ENCODE measurements at places on chromosomes 6 and 20. TPM values are rescaled to one million over a fixed set of nuclear protein-coding genes. Genes with fewer than 3 reads are reported as not detected.

ADISSP gene
- total RNA-seq = 87.7 TPM

DNA sequence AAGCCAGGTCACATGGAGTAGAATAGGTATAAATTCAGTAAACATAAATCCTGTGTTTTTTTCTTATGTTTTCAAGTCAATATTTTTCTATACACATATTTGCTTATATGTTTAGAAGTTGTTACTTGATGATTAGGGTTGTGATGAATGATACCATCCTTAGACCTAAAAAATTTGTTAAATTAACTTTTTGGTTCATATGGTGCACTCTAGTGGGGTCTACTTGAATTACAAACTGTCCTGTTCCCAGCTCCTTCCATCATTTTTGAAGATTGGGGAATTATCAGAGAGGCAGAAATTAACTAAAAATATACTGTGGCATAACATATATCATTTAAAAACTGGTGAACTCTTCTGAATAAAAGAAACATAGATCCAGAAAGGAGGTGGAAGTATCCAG lies 48.3 kb upstream of the RIPPLY2 start:
- no peak for DNase-seq

DNA sequence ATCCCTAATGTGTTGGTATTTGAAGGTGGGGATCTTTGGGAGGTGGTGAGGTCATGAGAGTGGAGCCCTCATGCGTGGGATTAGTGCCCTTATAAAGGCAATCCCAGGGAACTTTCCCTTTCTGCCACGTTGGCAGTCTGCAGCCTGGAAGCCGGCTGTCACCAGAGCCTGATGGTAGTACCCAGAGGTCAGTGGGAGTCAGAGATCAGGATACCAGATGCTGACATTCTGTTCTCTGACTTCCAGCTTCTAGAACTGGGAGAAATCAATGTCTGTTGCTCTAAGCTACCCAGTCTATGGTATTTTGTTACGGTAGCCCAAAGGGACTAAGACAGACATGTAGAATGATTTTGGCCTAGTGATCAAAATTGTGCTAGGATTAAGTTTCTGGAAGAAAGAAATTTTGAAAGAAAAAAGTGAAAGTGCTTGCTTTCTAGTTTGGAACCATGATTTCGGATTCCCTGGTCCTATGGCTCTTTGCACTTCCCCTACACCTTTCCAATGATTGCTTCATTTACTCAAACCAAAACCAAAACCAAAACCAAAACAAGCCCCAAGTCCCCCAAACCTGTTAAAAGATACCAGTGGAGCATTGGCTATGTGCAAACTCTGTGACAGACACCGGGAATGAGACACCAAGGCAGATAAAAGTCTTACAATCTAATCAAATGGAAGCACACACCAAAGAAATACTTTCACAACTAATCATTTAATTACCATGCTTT lies 173.7 kb upstream of the ZNF217 start:
- DNase-seq = no peak

GRCh38 chr6:158205169-158205944 lies 37.2 kb downstream of the GTF2H5 start:
- no peak for DNase-seq

GRCh38 chr20:10605547-10606195 lies 68.1 kb downstream of the JAG1 start:
- DNase-seq = no peak

- DNase-seq = no peak
These were observed 5.7 kb upstream of the USP49 start for GRCh38 chr6:41900861-41901260.

TMEM244 gene
- total RNA-seq = not detected

DNA sequence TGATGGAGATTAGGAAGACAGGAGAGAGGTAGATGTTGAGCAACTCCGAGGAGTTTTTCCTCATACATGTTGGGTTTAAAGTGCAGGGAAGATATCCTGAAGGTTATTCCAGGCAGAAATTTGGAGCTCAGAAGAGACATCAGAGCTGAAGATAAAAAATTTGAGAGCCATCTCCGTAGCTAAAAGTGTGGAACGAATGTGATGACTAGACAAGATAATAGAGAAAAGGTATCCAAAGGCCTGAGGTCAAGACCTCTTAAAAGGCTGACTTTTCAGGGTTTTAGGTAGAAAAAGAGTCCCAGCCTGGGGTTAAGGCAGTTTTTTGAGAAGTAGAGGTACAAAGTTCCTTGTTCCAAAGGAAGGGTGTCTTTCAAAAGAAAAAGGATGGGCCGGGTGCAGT lies 214.8 kb downstream of the ESR1 start:
- no peak for DNase-seq

DNA sequence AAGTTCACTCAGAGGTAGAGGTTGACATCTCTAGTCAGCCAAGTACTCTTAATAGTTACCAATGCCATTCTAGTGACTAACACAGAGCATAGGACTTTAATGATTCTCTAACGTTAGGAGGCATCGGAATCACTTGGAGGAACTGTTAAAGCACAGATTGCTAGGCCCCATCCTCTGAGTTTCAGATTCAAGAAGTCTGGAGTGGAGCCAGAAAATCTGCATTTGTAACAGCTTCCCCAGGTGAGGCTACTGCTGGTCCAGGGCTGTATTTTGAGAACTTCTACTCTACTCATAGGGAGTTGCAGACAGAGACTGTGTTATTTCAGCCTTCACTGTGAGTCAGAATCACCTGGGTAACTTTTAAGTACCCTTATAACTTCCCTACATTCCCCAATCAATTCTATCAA lies 5.7 kb downstream of the LMBRD1 start:
- DNase-seq = peak; percentile 13

- DNase-seq = no peak
These were observed 3.1 kb downstream of the LY6G6D start for GRCh38 chr6:31718265-31718664.

DNA sequence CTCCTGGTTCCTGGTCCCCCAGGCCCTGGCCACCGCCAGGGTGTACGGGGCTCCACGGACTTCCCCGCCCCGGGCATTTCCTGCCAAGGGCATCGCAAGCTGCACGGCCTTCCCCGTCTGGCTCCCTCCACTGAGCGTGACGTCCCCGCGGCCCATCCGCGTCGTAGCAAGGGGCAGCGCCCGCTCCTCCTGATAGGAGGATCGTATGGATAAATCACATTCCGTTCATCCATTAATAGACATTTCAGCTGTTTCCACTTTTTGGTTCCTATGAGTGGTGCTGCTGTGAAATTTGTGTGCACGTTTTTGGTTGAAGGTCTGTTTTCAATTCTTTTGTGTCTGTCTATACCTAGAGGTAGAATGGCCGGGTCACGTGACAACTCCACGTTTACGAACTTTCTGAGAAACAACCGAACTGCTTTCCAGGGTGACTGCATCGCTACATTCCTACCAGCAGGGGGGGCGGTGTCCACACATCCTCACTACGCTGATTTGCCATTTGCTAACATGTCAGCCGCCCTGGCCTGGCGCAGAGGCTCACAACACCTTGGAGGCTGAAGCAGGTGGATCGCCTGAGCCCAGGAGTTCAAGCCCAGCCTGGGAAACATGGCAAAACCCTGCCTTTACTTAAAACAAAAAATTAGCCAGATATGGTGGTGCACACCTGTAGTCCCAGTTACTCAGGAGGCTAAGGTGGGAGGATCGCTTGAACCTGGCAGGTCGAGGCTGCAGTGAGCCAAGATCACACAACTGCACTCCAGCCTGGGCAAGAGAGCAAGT lies 37.7 kb downstream of the KCNQ2 start:
- peak; percentile 30 for DNase-seq

NOTCH4 gene
- 0.68 TPM for total RNA-seq

GRCh38 chr6:137589067-137589848 lies 95.1 kb upstream of the OLIG3 start:
- peak; percentile 21 for DNase-seq

LGSN gene
- not detected for total RNA-seq

DNA sequence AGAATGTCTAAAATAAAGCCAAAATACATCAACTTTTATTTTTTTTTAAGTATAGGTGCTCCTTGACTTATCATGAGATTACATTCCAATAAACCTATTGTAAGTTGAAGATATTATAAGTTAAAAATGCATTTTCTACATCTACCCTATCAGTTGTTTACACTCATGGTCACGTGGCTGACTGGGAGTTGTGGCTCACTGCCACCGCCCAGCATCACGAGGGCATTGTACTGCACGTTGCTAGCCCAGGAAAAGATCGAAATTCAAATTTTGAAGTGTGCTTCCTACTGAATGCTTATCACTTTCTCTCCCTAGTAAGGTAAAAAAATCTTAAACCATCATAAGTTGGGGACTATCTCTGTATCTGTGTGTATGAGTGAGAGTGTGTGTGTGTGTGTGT lies 126.6 kb upstream of the RIN2 start:
- no peak for DNase-seq

DNA sequence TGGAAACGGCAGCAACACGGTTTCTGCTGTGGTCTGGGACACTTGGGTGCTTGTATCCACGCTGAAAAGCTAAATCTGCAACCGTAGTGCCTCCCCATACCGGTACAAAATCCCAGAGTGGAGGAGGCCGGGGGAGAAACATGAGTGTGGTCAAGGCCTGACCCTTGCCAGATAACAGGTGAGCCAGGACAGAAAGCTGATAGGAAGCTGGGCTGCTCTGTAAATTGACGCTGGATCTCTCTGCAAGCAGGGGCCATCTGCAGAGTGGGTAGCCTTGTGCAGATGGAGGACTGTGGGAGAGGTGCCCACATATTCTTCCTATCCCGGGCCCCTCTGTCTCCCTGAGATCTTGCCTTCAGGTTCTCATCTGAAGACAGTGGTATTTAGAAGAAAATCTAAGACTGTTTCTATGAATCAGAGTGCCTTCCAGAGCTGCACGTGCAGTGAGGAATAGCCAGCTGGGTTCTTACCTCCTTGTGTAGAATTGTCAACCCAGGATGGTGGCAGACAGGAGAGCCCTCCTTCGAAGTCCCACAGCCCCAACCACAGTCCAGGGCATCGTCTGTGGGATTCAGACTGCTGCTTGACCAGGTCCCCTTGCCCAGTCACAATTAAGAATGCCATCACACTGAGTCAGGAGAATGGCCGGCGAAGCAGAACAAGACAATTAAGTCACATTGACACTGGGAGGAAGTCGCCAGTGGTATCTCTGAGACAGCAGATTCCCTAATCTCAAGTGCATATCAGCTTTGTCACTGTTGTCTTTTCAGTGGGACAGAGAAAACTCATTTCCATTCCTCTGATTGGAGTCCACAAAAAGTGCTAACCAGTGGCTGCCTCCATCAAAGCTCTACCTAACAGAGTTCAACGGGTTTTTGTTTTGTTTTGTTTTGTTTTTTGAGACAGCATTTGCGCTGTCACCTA lies 100.0 kb upstream of the RIPOR2 start:
- peak; percentile 38 for DNase-seq

DNA sequence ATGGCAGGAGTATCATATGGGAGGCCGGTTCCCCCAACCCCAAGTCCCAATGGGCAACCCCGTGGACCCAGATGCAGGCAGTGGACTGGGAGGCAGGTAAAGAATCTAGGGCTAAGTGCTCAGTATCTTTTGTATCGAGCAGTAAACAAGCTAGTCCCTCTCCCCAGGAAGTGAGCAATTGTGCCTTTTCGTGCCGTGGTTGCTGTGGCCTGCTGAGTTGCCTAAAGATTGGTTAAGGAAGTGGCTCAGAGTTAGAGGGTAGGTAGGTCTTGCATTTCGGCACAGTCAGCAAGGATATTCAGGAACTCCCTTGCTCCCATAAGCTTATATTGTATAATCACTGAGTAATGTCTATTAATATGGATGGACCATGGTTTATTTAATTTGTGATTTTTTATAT lies 1.3 kb upstream of the DNAH8 start:
- no peak for DNase-seq

INSM1 gene
- not detected for total RNA-seq

DNA sequence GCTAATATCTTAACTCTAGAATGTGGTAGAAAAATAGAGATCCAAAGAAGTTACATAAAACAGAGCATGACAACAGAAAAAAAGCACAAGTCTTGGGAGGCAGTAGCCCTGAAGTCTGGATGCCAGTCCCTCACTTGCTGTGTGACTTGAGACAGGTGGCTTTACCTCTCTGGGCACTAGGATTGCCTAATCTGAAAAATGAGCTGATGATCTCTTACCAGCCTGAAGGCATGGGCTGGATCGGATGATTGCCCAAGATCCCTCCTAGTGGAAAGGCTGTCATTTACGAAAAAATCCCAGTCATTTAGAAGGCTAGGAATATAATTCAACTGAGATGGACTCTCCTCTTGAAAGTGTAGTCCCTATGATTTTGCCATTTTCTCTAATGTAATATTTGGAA lies 10.9 kb upstream of the GCM1 start:
- no peak for DNase-seq

NKAIN2 gene
- total RNA-seq = not detected

DNA sequence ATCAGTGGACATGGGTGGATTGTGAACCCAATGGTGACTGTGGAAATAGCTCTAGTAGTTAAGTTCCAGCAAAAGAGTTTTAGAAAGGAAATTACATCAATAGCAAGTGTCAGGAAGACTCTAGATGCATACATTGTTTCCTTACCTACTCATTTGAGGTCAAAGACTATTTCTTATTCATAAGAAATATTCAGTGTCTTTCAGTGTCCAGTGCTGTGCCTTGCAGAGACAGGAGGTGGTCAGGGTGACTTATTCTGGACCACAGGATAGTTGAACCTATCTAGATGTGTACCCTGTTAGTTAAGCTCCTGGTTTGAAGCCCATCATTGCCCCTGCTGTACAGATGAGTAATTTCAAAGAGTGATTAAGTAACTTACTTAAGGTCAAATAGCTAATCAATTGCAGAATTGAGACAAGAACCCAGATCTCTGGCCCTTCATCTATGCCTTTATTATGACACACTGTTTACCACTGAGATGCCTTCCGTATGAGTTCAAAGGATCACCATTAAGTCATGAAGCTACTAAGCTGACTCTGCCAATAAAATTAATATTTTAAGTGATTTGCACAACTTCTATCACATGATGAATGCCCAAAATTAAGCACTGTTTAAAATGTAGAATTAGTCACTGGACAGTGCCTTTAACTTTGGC lies 136.1 kb downstream of the PDSS2 start:
- DNase-seq = peak; percentile 57

DNA sequence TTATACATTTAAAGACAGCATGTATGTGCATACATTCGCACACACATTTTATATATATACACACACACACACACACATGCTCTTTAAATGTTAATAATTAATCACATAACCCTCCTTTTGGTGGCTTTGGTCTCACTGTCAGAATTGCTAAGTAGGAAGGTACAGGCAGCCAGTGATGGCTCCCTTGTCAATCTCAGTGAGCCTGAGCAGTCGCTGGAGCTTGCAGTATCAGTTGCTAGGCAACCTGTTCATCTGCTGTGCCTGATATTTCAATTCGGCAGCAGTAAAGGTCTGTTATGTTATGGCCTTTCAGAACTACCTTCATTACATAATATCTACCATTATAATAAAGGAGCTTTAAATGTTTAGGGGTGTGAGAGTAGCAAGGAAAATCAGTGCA lies 374.3 kb downstream of the LMBRD1 start:
- DNase-seq = no peak

DNA sequence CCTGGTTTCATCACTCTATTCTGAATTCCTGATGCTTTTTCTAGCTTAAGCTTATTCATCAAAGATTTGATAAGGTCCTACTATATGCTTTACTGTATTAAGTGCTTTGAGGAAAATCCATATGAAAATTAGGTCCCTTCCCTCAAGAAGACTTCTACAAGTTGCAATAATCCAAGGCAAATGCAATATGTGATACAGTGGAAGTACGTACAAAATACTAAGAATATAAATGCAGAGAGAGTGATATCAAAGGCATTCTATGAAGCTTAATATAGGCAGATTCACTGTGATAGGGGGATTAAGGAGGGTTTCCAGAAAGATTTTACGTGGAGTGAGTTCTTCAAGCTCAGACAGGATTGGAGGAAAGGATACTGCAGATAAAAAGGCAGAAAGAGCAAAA lies 142.1 kb downstream of the C6orf118 start:
- DNase-seq = no peak

Measured in HFFc6 (cell line).